Naive thymus-derived CD8-positive, alpha-beta T cell (primary cell): ENCODE measurements at places on chromosomes 13 and 19. TPM values are rescaled to one million over a fixed set of nuclear protein-coding genes. Genes with fewer than 3 reads are reported as not detected.

- DNase-seq: no peak
Measured at GRCh38 chr13:94033830-94034642, 445.4 kb downstream of the DCT start.

DNA sequence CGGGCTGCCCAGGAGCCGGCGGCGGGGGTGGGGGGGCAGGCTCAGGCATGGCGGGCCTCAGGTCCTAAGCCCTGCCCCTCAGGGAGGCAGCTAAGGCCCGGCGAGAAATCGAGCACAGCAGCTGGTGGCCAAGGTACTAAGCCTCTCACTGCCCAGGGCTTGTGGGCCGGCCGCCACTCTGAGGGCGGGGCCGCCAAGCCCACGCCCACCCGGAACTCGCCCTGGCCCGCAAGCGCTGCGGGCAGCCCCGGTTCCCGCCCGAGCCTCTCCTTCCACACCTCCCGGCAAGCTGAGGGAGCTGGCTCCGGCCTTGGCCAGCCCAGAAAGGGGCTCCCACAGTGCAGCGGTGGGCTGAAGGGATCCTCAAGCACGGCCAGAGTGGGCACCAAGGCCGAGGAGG, 33.1 kb downstream of the PCDH8 start:
- no peak for DNase-seq

GRCh38 chr19:35790981-35791813, 15.8 kb downstream of the ARHGAP33 start:
- DNase-seq: no peak

DNA sequence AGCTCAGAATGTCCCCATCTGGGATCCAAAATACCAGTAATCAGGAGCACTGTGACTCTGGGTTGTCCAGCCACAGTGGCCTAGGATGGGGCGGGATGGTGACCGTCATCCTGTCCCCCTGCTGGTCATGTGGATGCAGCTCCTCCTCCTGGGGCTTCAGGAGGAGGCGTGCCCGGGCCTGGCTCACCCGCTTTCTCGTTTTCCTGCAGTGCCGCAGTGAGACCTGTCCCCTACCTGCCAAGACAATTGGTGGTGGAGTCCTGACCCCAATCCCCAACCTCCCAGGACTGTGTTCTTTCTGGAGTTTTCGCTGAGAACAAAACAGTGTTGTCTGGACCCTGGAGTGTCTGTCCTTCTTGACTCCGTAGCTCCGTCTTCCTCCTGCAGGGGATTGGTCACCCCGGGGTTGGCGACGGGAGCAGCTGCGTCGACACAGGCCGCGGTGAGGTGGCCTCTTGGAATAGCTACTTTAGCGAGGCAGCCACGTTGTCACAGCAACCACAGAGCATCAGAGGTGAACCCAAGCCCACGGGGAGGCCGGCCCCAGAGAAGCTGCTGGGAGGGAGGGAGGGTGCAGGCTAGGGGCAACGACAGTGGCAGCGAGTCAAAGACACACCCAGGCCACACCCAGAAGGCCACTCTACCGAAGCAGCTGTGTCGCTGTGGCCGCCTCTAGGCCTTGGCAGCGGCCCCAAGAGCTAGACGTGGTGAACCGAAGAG, 10.2 kb upstream of the EMC10 start:
- DNase-seq: no peak

DNA sequence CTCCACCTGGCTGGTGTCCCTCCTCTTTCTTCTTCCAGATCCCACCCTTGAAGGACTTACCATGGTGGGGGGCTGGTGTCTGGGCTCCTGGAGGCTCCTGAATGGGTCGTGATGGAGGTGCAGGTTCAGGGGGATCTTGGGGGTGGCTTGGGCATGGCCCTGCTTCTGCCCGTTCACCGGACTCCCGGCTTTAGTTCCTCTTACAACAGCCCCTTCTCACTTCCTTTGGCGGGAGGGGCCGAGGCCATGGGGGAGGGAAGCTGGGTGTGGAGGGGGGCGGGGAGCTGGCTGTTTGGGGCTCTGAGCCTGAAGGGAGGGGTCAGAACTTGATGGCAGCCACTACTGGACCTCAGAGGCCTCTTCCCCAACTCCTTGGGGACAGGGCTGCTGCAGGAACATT, at the start of gene MYO1F:
TSS of gene MYO1F (minus strand) at position 196 of the 400 bp plus-strand sequence. CDS start at position 63, 133 bp downstream.
- DNase-seq: no peak

GRCh38 chr19:50798659-50799546, 8.7 kb downstream of the ACP4 start:
- no peak for DNase-seq

- DNase-seq: peak; percentile 27
Measured at GRCh38 chr19:5480427-5480836, 25.2 kb downstream of the ZNRF4 start.

GRCh38 chr19:46385636-46386035, 27.7 kb downstream of the CCDC8 start:
- no peak for DNase-seq

GRCh38 chr13:46995874-46996273, 99.0 kb upstream of the HTR2A start:
- no peak for DNase-seq

GRCh38 chr19:57537953-57538547, 10.9 kb downstream of the ZNF549 start:
- no peak for DNase-seq

- no peak for DNase-seq
Measured at GRCh38 chr19:28687296-28687695, 525.7 kb downstream of the UQCRFS1 start.

The IRGC gene
- not detected for total RNA-seq

The ZNF583 gene
- total RNA-seq: 12.1 TPM

The ZNF724 gene
- total RNA-seq: 7.8 TPM

The CLEC17A gene
- total RNA-seq: 4.0 TPM

The APOE gene
- total RNA-seq: 2.9 TPM
